ENCODE measurements at places on chromosomes 16 and 17.

- no peak for DNase-seq
Observed at GRCh38 chr16:69561901-69562300, 3.9 kb upstream of the NFAT5 start.

DNA sequence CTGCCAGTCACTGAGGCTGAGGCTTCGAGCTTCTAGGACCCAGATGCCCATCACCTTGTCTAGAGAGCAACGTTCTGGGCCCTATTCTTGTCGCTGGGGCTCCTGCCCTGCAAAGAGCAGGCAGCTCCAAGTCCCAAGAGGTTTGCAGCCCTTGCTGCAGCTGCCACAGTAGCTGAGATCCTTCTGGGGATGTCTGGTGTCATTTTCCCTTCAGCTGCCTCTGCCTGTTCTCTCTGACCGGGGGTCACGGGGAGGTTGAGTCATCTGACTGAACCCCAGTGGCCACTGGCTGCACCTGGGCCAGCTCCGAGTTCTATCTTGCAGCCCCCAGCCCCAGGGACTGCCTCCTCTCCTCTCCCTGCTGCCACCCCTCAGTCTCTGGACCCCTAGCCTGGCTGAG, 4.9 kb downstream of the WSCD1 start:
- DNase-seq: no peak

GRCh38 chr16:66551348-66551759, 1.0 kb upstream of the CKLF start:
- peak; percentile 39 for DNase-seq

- DNase-seq: no peak
Observed at GRCh38 chr17:60386147-60387058, 5.5 kb downstream of the USP32 start.

DNA sequence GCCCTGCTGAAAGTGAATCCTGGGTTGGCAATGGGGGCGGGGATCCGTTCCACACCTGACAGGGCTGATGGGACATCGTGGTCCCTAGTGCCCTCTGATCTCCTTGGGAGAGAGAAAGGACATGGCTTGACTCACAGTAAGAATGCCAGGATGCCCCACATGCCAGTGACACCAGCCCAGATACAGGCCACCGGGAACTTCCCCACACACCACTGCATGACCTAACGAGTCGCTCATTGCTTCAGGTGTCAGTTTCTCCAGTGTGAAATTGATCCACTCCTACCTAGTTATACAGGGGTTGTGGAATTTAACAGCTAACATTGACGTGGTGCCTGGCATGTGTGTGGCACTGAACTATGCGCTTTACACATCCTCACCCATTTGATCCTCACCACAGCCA, 7.5 kb downstream of the CD300LG start:
- DNase-seq: no peak

- DNase-seq: no peak
Observed at GRCh38 chr17:27945333-27945616, 52.1 kb upstream of the LYRM9 start.

DNA sequence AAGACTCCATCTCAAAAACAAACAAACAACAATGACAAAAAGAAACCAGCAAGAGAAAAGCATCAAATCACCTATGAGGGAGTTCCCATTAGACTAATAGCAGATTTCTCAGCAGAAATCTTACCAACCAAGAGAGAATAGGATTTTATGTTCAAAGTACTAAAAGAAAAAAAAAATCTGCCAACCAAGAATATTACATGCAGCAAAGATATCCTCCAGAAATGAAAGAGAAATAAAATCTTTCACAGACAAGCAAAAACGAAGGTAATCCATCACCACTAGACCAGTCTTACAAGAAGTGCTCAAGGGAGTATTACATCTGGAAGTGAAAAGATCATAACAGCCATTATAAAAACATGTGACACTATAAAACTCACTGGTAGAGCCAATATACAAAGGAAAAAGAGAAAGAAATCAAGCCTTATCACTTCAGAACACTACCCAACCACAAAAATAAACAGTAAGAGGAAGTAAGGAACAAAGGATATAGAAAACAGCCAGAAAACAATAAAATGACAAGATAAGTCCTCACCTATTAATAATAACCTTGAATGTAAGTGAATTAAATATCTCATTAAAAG, 66.3 kb downstream of the STX8 start:
- DNase-seq: no peak

GRCh38 chr17:74239172-74239571, 25.8 kb downstream of the TTYH2 start:
- no peak for DNase-seq

- DNase-seq: no peak
Observed at GRCh38 chr17:82907797-82908542, 68.1 kb upstream of the ZNF750 start.

DNA sequence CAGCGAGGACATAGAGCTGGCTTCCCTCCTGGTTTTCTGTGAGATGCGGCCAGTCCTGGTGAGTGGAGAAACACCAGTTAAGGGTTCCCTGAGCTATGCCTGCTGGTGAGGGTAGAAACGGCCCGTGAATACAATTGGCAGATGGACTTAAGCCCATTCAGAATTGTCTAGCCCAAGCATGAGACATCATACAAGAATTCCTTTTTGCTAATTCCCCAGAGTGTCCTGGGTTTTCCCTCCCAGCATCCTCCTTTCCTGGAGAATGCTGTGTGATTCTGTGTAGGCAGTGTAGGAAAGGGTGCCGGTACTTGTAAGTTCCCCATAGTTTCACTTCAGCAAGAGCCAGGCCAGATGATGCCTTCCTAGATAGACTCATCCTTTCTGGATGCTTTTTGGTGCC, 65.1 kb downstream of the SDR42E1 start:
- no peak for DNase-seq

Data from stimulated activated CD4-positive, alpha-beta T cell treated with anti-CD3 and anti-CD28 coated beads, Interleukin-15, amount 100 ng/mL, for 48 hours (primary cell).